ENCODE measurements at places on chromosomes 2 and 18.

DNA sequence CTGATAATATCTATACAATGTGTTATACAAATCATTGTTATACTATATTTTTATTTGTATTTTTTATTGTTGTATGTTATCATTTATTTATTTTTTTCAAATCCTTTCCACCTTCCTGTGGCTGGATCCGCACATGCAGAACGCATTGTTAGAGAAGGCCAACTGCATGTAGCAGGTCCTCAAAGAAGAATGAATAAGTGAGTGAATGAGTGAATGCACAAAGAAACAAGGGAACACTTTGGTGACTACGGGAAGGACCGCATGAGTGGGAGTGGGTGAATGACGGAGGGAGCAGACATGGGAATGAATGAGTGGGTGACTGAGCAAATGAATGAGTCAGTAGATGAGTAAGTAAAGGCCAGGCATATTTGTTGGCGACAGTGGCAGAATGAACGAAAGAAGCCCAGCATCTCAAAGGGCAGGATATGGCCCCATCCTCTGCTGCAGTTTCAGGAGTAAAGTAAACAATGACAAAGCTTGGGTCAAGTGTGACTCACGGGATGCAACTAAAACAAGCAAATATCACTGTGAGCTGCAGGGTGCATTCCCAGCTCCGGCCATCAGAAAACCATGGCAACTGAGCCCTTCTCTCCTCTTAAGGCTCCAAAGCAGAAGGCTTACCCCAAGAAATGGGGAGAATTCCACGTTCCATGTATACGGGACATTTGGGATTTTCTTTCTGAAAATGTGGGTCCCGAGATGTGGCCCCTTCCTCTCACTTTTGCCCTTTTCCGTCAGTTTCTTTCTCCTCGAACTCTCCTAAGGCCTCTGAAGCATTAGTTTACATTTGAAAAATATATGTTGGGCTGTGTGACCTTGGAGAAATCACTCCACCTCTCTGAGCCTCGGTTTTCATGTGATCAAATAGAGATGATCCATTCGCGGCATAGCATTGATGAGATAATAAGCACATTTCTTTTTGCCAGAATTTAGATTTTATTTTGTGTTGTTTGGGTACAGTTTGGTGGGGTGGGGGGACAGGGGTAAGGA lies 24.5 kb downstream of the KCNF1 start:
- peak; percentile 98 for DNase-seq

DNA sequence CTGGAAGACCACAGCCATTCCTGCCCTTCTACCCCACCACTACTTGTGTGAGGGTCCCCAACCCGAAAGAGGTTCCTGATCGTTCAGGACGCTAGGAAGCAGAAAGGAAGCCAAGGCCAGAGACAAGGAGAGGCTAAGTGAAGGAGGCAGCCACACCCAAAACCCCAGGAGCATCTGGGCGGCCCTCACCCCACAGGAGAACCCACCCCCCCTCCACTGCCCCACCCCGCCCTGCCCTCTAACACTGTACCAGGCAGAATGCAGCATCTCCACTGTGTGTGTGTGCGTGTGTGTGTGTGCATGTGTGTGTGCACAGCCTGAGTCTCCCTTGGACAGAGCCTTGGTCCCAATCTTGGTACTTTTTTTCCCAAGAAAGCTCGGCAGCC lies 207.5 kb upstream of the HAAO start:
- DNase-seq = no peak

DNA sequence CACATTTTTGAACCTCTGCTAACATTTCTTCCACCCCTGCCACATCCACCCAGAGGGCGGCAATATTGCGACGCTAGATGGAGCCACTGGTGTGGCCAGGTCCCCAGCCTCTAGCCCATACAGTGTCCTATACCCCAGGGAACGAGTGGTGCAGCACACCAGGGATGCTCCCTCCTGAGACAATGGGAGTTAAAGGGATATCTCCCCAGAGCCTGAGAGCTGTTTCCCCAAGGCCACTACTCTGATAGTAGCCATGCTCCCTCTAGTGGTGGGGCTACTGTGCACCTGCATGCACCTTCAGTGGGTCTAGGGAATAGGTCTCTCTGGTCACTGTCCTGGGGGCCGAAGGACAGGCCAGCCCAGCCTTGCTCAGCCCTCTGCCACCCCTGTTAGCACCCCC lies 336.4 kb upstream of the FSHR start:
- peak; percentile 3 for DNase-seq

GRCh38 chr18:31230495-31230894 lies 67.8 kb upstream of the DSC1 start:
- peak; percentile 43 for DNase-seq

- DNase-seq = no peak
These were observed 1.8 kb downstream of the ATP8B1 start for GRCh38 chr18:57801325-57801724.

GRCh38 chr2:44598330-44599119 lies 236.8 kb downstream of the CAMKMT start:
- no peak for DNase-seq

DNA sequence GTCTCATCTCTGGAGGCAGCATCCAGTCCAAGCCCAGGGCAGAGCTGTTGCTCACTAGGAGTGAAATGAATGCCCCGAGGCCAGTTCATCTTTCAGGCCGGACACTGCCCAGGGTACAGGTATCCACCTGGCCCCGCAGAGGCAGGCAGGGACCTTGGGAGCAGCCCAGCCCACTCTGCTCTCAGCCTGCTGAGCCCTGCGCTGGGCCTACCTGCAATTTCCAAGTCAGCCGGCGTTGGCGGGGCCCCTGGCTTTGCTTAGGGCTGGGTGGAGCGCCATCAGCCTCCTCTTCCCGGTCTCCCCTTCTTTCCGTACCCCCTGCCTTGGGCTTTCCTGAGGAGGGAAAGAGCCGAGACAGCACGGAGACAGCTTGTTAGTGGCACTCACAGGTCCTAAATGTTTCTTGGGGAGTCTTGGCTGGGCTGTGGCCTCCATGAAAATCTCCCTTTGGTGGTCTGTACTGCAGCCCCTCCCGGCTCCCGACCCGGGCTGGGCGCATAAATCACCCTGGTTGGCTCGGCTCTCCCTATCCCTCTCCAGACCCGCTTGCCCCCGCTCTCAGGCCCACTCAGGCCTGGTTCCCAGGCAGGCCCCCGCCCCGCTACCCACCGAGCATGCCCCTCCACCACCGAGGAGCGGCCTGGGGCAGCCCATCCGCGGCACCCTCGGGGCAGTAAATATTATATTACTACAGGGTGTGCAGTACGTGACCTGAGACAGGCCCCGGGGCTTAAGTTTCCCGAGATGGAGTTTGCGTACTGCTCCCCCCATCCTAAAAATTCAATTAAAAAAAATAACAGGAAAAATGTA lies 106.7 kb downstream of the DYSF start:
- no peak for DNase-seq

- DNase-seq = peak; percentile 42
These were observed 35.2 kb downstream of the TMEM163 start for GRCh38 chr2:134683561-134684112.

- DNase-seq = peak; percentile 73
These were observed 67.7 kb downstream of the SEPTIN10 start for GRCh38 chr2:109545828-109546713.

GRCh38 chr2:102291319-102292075 lies 19.9 kb upstream of the IL1RL1 start:
- DNase-seq = no peak

DNA sequence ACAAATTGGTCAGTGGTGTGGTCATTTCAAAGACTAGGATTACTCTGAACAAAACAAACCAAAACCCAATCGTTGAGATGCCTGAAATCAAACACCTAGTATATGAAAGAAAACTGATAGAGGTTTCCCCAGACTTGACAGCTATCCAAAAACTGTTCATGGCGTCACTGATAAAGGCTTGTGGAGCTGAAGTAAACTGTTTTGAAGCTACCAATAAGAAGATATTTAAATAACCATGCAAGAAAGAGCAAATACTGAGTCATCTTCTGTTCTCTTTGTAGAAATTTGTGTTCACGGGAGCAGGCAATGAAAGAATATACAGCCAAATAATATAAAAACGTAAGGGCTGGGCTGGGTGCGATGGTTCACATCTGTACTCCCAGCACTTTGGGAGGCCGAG lies 7.5 kb upstream of the COLEC11 start:
- DNase-seq = no peak

Data from ELR (cell line).